ENCODE measurements at places on chromosomes 12 and 14.

DNA sequence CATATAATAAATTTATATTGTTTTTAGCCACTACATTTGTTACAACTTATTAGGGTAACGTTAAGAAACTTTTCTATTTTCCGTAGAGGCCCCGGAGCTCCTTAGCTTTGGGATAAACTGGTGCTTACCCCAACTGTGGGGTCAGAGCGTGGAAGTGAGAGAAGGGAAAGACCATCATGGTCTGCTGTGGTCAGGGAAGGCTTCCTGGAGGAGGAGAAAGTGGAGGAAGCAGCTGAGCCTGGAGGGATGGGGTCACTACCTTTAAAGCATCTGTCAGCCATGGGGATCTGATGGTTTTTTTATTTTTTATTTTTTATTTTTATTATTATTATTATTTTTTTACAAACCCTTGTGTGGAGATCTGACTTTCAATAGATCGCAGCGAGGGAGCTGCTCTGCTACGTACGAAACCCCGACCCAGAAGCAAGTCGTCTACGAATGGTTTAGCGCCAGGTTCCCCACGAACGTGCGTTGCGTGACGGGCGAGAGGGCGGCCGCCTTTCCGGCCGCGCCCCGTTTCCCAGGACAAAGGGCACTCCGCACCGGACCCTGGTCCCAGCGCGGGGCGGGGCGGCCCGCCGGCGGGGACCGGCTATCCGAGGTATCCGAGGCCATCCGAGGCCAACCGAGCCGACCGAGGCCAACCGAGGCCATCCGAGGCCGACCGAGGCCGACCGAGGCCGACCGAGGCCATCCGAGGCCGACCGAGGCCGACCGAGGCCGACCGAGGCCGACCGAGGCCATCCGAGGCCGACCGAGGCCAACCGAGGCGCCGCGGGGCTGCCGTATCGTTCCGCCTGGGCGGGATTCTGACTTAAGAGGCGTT, 1101.2 kb upstream of the TMEM132C start:
- DNase-seq: peak; percentile 30

- no peak for DNase-seq
Measured at GRCh38 chr12:31524791-31525495, 66.0 kb downstream of the DENND5B start.

DNA sequence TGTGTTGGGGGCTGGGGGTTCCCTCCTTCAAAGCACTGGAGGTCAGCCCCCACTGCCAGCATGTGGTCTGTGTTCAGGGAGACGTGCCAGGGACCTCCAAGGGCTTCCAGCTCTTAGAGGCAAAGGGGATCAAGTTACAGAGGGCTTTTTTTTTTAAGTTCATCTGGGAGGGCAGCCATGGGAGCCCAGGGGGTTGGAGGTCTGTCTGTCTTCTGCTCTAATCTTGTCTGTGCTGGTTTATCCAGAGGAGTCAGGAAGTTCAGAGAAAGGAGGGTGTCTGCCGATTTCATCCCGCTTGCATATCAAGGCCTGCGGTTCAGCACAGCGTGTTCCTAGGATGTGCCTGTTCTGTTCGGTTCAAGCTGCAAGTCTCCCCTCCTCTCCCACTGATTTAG, 72.2 kb downstream of the TMEM132C start:
- no peak for DNase-seq

GRCh38 chr14:65065719-65066118, 36.6 kb downstream of the MAX start:
- no peak for DNase-seq

DNA sequence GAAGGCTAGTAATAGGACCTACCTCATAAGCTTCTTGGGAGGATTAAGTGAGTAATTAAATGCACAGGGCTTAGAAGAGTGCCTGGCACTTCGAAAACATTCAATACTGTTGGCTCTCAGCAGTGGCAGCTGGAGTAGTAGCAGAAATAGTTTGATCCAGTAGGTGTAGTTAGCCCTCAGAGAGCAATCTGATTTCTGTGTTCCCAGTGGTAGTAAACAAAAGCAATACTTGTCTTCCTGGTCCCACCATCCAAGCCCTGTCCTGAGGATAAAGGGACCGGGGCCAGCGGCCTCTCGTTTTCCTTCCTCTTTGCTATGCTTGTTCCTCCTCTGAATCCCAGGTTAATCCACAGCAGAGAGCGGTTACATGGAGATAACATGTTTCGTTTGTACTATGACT, 131.6 kb downstream of the SAMD4A start:
- DNase-seq: no peak

GRCh38 chr14:53537422-53538315, 384.5 kb upstream of the DDHD1 start:
- no peak for DNase-seq

- no peak for DNase-seq
Measured at GRCh38 chr12:50234347-50234746, 49.0 kb downstream of the LIMA1 start.

GRCh38 chr14:99659333-99659741, 14.4 kb downstream of the HHIPL1 start:
- no peak for DNase-seq

GRCh38 chr14:53376064-53376463, 222.9 kb upstream of the DDHD1 start:
- no peak for DNase-seq

Data from T-helper 1 cell (primary cell).